A549 treated with AZD2906 at 1 μM for 4 hours (cell line): ENCODE measurements at places on chromosomes 3 and 15. TPM values are rescaled to one million over a fixed set of nuclear protein-coding genes. Genes with fewer than 3 reads are reported as not detected.

CHRD gene
- 0.11 to 0.36 TPM (median 0.23 TPM) in 5 replicates for total RNA-seq

DPPA4 gene
- not detected in 5 replicates for total RNA-seq

CAV3 gene
- total RNA-seq: 0.16 TPM in 1 of 5 replicates, not detected in the others

PLA2G4E gene
- total RNA-seq: 0.06 TPM in 1 of 5 replicates, not detected in the others

ALS2CL gene
- 5.1 to 8.7 TPM (median 7.0 TPM) in 5 replicates for total RNA-seq

DNAJA4 gene
- total RNA-seq: 0.06 to 0.11 TPM (median 0.10 TPM) in 3 of 5 replicates, not detected in the others

TM6SF1 gene
- total RNA-seq: 0.09 to 0.13 TPM (median 0.10 TPM) in 4 of 5 replicates, not detected in the other

EIF2A gene
- 58.5 to 96.4 TPM (median 65.2 TPM) in 5 replicates for total RNA-seq

ITGB5 gene
- total RNA-seq: 420 to 491 TPM (median 475 TPM) in 5 replicates

SH2D7 gene
- not detected in 5 replicates for total RNA-seq

ZMYND10 gene
- 0.91 to 1.8 TPM (median 1.2 TPM) in 5 replicates for total RNA-seq

KY gene
- total RNA-seq: 0.05 to 0.09 TPM (median 0.07 TPM) in 5 replicates

INSYN1 gene
- 1.9 to 3.2 TPM (median 2.4 TPM) in 5 replicates for total RNA-seq

GOLGA6L26 gene
- not detected in 5 replicates for total RNA-seq

FAM81A gene
- total RNA-seq: 10.1 to 12.1 TPM (median 11.7 TPM) in 5 replicates

ZPLD1 gene
- 0.02 to 0.06 TPM (median 0.03 TPM) in 4 of 5 replicates, not detected in the other for total RNA-seq

ROBO2 gene
- not detected in 5 replicates for total RNA-seq

C3orf85 gene
- not detected in 5 replicates for total RNA-seq

CATSPER2 gene
- total RNA-seq: 0.24 to 1.2 TPM (median 0.95 TPM) in 5 replicates

DCBLD2 gene
- total RNA-seq: 188 to 259 TPM (median 218 TPM) in 5 replicates

HMCES gene
- 37.5 to 40.9 TPM (median 40.1 TPM) in 5 replicates for total RNA-seq

ABI3BP gene
- 0.93 to 2.0 TPM (median 1.6 TPM) in 5 replicates for total RNA-seq

TTC21A gene
- 1.2 to 2.8 TPM (median 2.1 TPM) in 5 replicates for total RNA-seq

ZFAND6 gene
- 92.4 to 123 TPM (median 97.8 TPM) in 5 replicates for total RNA-seq

SLC35G2 gene
- 21.9 to 25.6 TPM (median 24.2 TPM) in 5 replicates for total RNA-seq

ADAMTS17 gene
- 0.13 to 0.42 TPM (median 0.16 TPM) in 5 replicates for total RNA-seq

PPM1M gene
- 3.8 to 5.7 TPM (median 4.9 TPM) in 5 replicates for total RNA-seq

IRAK2 gene
- 10.5 to 14.4 TPM (median 12.8 TPM) in 5 replicates for total RNA-seq

SEMA3B gene
- 5.2 to 7.9 TPM (median 7.4 TPM) in 5 replicates for total RNA-seq

ENTPD3 gene
- 0.03 TPM in 2 of 5 replicates, not detected in the others for total RNA-seq

PRR20G gene
- total RNA-seq: 1.4 to 2.8 TPM (median 2.6 TPM) in 5 replicates

ZNF80 gene
- total RNA-seq: not detected in 5 replicates

KLHL6 gene
- 0.01 TPM in 1 of 5 replicates, not detected in the others for total RNA-seq

POLQ gene
- 5.7 to 6.8 TPM (median 6.0 TPM) in 5 replicates for total RNA-seq

MORC1 gene
- not detected in 5 replicates for total RNA-seq

UBL7 gene
- 40.4 to 43.0 TPM (median 41.0 TPM) in 5 replicates for total RNA-seq

GLDN gene
- 0.03 to 0.08 TPM (median 0.05 TPM) in 3 of 5 replicates, not detected in the others for total RNA-seq

ALG3 gene
- total RNA-seq: 56.4 to 80.3 TPM (median 74.4 TPM) in 5 replicates

HESX1 gene
- 0.24 to 0.48 TPM (median 0.40 TPM) in 4 of 5 replicates, not detected in the other for total RNA-seq

ABHD2 gene
- 112 to 161 TPM (median 139 TPM) in 5 replicates for total RNA-seq

CCR4 gene
- 0.01 to 0.08 TPM (median 0.04 TPM) in 4 of 5 replicates, not detected in the other for total RNA-seq

HAPLN3 gene
- 22.5 to 25.3 TPM (median 25.3 TPM) in 5 replicates for total RNA-seq

ECE2 gene
- total RNA-seq: not detected in 5 replicates
